ENCODE measurements at places on chromosomes 1 and 21. TPM values are rescaled to one million over a fixed set of nuclear protein-coding genes. Genes with fewer than 3 reads are reported as not detected.

The MFAP2 gene
- 62.4 TPM for total RNA-seq

The NHLH2 gene
- not detected for total RNA-seq

DNA sequence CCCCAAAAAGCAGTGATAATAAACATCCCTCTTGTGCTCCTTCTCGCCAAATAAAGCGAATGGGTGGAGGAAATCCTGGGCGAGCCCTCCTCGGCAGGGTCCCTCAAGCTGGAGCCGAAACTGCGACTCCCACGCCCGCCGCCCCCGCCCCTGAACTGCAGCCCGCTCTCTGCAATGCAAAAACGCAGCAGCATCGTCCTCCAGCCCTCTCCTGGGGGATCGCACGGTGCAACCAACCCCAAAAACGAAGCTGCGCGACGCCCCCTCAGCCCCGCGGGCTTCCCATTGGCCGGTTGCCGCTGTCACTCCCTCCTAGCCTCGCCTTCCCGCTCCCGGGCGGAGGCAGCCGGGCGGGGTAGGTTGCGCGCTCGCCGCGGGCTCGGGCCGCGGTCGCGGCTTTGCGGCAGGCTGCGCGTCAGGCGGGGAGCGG, at the start of gene TMCC2:
TSS of gene TMCC2 (plus strand) at position 363 of the 430 bp plus-strand sequence. CDS start 619 bp downstream, outside the sequence.
- peak; percentile 97 for DNase-seq

The DAB1 gene
- not detected for total RNA-seq

DNA sequence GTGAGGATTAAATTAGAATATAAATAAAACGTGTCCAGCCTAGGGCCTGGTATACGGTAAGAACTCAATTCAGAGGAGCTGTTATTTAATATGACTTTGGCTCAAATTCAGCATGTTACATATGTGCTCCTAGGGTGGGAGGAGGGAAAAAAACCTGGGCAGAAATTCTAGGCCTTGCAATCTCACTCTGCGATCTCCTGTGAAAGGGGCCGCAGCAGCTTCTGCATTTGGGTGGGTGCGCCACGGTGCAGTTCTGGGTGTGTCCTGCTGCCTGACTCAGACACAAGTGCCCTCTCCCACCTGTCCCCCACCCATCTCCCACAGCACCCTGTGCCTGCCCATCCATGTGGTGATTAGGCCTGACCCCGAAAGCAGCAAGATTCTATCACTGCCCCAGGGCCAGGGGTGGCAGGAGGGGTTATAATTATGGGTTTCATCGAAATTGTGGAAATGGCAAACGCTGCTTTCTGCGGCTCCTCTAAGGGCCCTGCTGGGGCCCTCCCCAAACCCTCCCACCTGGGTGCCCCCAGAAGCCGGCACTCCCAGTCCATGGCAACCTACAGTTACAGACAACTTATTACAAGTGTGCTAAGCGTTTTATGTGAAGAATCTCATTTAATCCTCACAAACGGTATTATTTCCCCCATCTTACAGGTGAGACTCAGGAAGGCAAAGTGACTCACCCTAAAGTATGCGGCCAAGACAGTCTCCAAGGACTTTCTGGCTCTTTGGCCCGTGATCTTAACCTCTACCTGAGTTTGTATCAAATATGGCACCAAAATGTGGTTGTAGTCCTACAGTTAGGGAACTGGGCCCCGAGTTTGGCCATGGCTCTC, 25.5 kb upstream of the GRHL3 start:
- no peak for DNase-seq

- DNase-seq, result no peak
Observed at GRCh38 chr1:56202186-56202585, 377.2 kb downstream of the PLPP3 start.

- DNase-seq, result no peak
Observed at GRCh38 chr1:182428043-182428442, 21.9 kb upstream of the RGSL1 start.

GRCh38 chr1:200951016-200951415, 56.3 kb downstream of the INAVA start:
- no peak for DNase-seq

GRCh38 chr1:198185759-198186158, 29.0 kb downstream of the NEK7 start:
- DNase-seq, result no peak

DNA sequence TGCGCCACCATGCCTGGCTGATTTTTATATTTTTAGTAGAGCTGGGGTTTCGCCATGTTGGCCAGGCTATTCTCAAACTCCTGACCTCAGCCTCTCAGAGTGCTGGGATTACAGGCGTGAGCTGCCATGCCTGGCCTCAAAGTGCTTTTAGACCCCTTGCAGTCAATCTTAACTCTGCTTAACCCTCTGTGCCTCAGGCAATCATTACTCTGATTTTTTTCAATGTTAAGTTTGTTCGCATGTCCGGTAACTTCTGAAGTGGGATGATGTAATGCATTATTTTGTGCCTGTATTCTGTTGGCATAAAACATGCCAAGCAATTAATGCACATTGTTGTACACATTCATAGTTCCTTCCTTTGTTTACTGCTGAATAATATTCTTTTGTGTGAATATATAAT, 18.6 kb downstream of the SMG7 start:
- no peak for DNase-seq

GRCh38 chr21:15171546-15171945, 106.7 kb upstream of the NRIP1 start:
- no peak for DNase-seq

The ZNF496 gene
- 61.8 TPM for total RNA-seq

The AKNAD1 gene
- total RNA-seq, result not detected

The DNAI4 gene
- total RNA-seq, result 3.7 TPM

- DNase-seq, result no peak
Observed at GRCh38 chr1:78101514-78101913, 55.7 kb downstream of the GIPC2 start.

GRCh38 chr21:37061926-37062592, 10.8 kb downstream of the PIGP start:
- DNase-seq, result no peak

The ZNF697 gene
- 4.5 TPM for total RNA-seq

DNA sequence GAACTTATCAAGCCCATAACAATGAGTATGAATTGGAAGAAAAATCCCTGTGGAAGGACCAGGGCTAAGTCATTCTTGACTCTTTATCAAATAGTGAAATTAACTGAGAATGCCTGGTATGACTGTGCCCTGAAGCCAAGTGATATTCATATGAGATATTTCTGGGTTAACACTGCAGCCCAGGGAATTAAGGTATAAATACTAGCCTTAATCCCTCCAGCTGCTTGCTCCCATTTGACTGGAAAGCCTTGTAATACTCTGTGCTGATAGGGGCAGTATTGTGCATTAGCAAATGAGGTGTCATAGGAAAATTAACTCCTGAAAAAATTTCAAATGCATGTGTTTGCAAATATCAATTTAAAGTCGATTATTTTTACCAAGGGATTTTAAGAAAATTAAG, 568.8 kb downstream of the LMO4 start:
- DNase-seq, result no peak

The ARHGAP30 gene
- total RNA-seq, result not detected

DNA sequence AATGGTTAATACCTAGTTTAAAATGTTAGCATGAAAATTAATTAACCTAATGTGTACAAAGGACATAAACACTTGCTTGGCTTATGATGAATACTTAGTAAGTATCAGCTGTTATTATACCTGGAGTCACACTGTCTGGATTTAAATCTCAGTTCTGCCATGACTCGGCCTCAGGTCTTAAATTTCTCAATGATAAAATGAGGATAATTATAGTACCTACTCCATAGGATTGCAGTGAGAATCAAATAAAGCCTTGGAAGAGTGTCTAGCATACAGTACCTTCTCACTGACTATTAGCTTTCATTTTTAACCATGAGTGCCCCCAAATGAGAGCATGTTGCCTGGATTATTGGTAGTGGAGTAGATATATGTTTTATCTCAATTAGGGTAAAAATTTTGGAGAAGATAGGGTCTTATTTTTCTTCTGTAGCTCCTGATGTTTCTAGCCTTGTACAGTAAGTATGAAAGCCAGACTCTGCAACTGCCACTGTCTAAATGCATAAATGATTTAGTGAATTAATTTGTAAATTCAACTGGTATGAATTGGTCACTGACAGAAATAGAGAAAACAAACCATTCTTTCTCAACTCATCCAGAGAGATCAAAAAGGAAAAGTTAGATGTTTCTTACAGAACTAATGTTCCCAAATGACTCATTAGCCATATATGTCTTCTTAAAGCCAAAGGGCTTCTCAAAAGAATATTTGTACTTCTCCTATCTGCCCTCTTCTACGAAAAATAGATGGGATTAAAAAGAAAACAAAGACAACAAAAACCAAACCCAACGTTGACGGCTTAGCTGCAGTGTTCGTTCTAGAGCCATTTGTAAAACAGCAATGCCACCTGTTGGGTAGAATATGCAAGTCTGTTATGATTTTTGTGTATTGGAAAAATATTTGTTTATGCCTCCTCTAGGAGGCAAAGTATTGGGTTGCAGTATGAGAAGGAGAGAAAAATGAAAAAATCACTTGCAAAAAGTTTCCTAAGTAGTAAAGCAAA, 53.8 kb upstream of the MROH9 start:
- peak; percentile 27 for DNase-seq

- no peak for DNase-seq
Observed at GRCh38 chr1:23889074-23889473, 21.0 kb upstream of the FUCA1 start.

The IL19 gene
- not detected for total RNA-seq

The MYBPH gene
- not detected for total RNA-seq

The CD34 gene
- total RNA-seq, result not detected

- DNase-seq, result no peak
Observed at GRCh38 chr1:233245191-233245765, 50.2 kb downstream of the PCNX2 start.

The DIRAS3 gene
- not detected for total RNA-seq

DNA sequence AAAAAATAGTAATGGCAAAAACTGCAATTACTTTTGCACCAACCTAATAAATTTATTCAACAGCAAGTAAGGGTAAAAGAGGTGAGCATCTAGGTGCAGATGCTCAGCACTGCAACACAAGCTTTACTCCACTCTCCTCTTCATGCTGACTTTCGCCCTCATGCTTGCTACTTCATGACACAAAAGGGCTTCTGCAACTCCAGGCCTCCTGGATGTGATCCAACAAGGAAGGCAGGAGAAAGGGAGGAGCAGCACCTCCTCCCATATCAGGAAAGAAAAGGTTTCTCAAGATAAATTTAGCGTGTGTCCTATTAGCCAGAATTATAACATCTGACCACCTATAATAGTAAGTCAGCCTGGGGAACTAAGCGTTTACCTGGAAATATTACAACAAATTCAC, 11.6 kb downstream of the SYF2 start:
- no peak for DNase-seq

The GJA4 gene
- not detected for total RNA-seq

The VASH2 gene
- 0.68 TPM for total RNA-seq

DNA sequence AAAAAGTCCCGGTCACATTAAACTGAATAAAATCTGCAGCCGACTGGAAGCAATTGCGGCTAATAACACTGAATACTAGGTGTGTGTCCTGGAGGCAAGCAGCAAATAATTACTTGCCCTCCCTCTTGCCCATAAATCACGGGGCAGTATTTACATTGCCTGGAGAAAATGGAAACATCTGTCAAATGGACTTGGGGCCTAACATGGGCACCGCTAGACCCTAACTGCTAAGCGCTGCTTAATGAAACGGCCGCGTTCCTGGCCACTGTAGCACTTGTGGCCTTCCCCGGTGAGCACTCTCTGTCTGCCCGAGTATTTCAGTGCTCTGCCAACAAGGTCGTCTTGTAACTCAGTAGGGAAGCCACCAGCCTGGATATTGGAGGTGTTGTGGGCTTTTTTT, 23.9 kb upstream of the KNCN start:
- peak; percentile 72 for DNase-seq

The RIMKLA gene
- total RNA-seq, result 0.37 TPM

The GOLT1A gene
- not detected for total RNA-seq

GRCh38 chr1:156814571-156815260, 1.9 kb downstream of the SH2D2A start:
- DNase-seq, result no peak

DNA sequence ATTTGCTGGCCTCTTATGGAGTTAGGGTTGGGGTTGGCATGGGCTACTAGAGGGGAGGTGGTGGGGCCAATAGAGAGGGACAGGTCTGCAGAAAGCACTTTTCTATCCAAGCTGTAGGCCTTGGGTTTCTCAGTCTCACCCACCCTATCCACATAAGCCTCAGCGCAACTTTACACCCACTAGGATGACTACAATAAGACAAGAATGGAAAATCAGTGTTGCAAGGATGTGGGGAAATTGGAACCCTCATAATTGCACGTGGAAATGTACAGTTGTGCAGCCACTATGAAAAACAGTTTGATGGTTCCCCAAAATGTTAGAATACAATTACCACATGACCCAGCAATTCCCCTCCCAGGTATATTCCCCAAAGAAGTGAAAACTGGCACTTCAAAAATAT, 14.0 kb upstream of the GSTM4 start:
- DNase-seq, result no peak

The PAPPA2 gene
- total RNA-seq, result not detected

DNA sequence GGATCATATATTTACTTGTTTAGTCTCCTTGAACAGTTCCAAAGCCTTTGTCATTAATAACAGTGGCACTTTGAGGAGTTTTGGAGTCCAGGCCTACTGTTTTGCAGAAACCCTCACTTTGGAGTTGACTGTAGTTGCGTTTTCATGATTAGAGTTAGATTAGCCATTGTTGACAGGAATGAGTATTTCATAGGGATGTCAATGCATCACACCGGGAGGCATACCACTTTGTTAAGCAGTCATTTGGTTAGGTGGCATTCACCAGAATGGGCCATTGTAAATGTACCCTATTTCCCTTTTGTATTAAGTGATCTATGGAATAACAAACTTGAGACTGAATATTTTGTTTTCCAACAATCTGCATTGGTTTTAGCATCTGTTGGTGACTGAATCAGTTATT, 11.8 kb downstream of the MRPS6 start:
- no peak for DNase-seq

The SPRR2B gene
- not detected for total RNA-seq

The AIRE gene
- total RNA-seq, result 0.86 TPM

GRCh38 chr1:59143811-59144210, 153.1 kb upstream of the FGGY start:
- DNase-seq, result no peak

The ELF3 gene
- 3.8 TPM for total RNA-seq

The TMEM50A gene
- 57.8 TPM for total RNA-seq

DNA sequence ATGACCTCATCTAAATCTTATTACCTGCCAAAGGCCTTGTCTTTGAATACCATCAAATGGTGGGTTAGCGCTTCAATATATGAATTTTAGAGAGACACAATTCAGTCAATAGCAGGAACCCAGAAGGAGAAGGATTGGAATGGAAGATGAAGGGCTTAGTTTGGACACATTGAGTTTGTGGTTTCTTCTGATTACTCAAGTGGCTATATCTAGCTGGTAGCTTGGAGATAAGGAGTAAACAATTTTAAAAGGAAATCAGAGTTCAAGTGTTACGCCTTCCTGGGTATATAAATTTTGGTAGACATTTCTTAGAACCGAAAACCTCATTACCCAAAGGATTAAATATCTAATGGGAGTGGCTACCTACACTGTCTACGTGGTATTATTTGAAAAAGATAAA, 80.2 kb downstream of the RGS2 start:
- DNase-seq, result no peak

All from G401 (cell line).